ENCODE measurements at places on chromosomes 12 and 14.

GRCh38 chr14:65281991-65282895 lies 130.3 kb upstream of the FUT8 start:
- DNase-seq: no peak

DNA sequence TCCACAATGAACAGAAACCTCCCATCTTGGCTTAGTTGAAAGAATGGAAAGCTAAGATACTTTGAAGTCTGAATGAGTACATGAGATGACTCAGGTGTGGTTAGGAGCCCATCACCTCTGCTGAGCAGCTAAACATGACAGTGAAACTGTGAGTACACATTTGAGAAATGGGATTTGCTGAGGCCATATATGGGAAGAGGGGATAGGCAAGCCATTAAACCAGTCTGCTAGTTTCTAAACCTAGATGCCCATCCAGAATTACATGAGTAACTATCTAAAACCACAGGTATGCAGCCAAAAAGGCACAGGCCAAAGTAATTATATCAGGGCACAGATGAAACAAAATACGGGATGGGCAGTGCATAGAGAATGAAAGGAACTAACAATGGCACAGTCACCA lies 41.2 kb downstream of the NKX2-1 start:
- no peak for DNase-seq

- DNase-seq: no peak
These were observed 2.4 kb downstream of the CBLN3 start for GRCh38 chr14:24426912-24427536.

DNA sequence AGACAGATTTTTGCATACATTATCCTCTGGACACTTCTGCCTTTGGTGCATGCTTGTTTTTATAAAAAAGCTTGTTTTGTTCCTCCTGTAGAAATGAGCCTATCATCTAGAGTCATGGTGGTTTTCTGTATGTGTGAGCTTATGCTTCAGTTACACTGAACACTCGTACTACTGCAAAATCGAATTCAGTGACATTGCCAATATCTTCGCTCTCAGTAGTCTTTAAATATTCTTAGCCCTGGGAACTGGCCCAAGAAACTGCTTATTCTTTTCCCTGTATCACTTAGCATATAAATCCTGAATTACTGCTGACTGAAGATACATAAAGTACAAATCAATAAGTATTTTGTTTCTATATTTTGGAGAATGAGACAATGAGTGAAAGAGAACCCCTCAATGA lies 70.5 kb downstream of the RGS6 start:
- DNase-seq: no peak

- no peak for DNase-seq
These were observed 8.9 kb upstream of the SAV1 start for GRCh38 chr14:50676814-50677516.

DNA sequence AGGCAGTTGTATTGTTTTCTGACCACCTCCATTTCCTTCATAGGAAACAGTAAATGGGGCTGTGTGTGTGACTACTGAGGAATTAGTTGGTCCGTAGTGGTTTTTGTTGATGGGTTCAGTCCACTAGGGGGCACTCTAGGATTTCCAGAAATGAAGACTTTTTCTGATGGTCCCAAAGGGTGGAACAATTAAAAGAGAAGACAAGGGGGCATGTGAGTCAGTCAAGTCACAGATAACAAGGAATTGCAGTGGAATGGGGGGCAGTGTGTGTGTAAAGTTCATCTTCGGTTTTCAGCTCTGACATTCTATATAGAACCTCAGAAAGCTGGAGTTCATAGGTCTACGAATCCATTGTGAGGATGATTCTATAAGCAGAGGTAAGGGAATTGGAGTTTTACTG lies 186.6 kb upstream of the OR4E1 start:
- no peak for DNase-seq

- no peak for DNase-seq
These were observed 256.1 kb downstream of the NAV3 start for GRCh38 chr12:78086553-78087362.

- no peak for DNase-seq
These were observed 446.1 kb upstream of the TMEM132C start for GRCh38 chr12:127820846-127821245.

DNA sequence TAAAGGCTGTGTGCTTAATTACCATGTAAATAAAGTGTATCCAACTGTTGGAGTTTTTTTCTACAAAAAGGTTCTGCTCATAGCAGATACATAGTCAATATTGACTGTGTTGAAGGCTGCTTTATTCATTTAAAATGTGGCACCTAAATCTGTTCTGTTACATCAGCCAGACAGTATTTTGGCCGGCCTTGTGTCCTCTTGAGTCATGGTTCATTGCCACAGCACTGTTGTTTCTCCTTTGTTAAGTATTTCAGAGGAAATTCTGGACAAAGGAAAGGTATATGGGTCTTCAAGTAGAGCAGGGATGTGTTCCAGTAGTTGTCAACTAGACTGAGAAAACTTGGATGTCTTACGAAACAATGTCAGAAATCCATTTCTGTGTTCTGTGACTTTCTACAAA lies 95.5 kb downstream of the SLC38A6 start:
- peak; percentile 67 for DNase-seq

DNA sequence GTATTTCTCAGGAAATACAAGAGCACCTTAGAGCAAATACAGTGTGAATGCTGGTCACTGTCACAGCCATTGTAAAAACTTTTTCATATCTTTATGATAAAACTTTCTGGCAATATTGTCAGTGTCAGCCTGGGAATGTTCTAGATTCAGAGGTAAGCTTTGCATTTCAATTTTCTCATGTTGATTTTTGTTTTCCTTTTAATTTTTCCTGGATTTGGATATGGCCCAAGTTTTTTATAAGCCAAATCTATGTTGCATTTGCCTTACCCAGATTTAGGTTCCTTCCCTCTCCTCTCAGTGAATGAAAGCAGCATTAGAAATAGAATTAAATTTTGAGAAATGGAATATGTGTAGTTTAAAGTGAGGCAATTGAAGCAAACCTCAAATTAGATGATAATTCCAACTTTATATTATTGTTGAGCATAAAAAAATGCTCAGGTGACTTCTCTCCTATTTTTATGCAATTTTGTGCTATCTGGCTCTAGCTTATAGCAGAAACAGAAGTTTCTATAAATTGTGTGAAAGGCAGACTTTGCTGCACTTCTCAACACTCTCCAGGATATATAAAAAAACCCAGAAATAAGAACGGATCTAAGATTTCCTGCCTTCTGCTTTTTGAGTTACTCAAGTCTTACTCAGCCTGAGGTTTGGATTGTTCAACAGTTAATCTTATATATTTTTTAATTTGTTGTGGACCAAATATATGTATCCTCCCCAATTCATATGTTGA lies 368.2 kb upstream of the PRICKLE1 start:
- DNase-seq: no peak

GRCh38 chr14:69153152-69153872 lies 393 bp upstream of the DCAF5 start:
- peak; percentile 94 for DNase-seq

DNA sequence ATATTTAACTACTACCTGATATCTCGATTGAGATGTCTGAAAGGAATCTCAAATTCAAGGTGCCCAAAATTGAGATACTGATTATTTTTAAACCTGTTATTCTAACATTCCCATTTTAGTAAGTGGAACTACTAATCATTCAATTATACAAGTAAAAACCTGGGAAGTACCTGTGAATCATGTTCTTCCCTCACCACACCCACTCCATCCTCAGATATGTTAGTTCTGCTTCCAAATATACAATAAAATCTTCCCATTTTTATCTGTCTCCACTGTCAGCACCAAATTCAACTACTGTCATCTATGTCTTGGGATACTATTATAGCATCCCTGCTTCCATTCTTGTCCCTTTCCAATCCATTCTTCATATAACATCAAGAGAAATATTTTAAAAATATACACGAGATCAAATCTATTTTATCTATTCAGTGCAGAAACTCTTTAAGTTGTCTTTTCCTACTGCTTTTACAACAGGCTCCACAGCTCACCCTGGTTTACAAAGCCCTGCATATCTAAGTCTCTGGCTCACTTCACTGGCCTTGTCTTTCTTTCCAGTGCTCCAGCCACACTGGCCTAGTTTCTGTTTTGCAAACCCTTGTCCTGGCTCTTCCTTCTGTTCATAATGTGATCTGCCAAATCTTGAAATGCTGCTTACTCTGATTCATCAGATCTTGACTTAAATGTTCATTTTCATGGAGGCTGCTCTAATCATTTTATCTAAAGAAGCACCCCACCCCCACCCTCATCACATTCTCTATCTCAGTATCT lies 122.3 kb downstream of the PTPRR start:
- no peak for DNase-seq

DNA sequence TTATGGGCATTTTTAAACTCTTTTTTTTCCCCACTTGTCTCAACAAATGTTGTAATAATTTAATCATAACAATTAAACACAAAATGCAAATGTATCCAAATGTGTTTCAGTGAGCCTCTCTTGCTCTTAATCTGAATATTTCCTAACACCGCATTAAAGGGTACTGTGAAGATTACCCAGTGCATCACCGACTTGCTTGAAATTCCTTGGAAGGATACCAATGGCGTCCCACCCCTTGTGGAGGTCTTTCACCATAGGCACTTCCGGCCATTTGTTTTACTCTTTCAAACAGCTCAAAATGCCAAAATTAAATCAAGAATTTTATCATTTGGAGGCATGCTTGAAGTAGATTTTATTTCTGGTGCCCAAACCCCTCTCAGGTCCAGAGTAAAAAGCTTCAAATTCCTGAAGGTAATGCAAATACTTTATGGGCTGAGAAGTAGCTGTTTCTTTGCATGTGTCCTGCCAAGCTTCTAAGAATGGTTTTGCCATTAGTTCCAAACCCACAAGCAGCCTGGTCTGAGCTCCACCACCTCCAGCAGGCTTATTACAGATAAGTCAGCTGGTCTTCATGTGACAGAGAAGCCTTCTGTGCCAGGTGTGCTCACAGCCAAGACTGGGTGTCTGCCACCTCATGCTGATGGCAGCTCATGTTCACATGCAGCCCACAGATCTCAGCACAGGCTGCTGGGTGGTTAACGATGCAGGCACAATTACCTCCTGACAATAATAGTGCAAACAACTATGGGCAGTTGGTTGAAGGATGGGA lies 16.4 kb upstream of the NUDT4 start:
- peak; percentile 31 for DNase-seq

GRCh38 chr12:107126796-107127481 lies 33.6 kb upstream of the CRY1 start:
- peak; percentile 68 for DNase-seq

GRCh38 chr12:117986705-117987469 lies 18.1 kb upstream of the KSR2 start:
- no peak for DNase-seq

GRCh38 chr12:105906561-105906960 lies 232.2 kb downstream of the NUAK1 start:
- DNase-seq: no peak

DNA sequence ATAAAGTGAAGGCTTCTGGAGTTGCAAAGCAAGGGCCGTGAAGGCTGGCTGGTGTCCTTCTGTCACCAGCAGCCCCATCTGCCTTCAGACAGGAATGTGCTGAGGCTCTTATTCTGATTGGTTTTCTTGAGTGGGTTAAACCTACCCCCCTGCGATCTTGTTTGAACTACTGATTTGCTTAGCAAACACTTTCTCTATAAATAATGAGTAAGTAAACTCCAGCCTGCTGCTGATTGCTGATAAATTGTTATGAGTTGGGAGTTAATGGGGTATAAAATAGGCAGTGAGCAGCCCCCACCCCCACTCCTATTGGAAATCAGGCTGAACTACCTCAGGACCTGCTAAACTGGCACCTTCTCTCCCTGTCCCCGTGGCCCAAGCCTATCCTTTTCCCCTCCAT lies 146.1 kb upstream of the NOS1 start:
- peak; percentile 54 for DNase-seq

GRCh38 chr12:112557951-112558630 lies 139.3 kb downstream of the PTPN11 start:
- DNase-seq: no peak

DNA sequence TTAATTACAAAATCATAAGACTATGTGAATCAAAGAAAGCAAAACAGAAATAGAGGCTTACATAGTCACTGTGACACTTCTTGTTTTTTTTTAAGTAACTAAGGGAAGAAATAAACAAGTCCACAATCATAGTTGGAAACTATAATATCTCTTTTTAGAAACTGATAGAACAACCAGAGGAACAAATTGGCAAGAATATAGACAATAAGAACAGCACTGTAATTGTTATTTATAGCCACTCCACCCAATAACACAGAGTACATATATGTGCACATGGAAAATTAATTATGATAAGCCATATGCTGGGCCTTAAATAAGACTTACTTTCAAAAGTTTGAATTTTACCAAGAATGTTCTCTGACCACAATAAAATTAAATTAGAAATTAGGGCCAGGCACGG lies 101.1 kb downstream of the PLEKHG7 start:
- DNase-seq: no peak

DNA sequence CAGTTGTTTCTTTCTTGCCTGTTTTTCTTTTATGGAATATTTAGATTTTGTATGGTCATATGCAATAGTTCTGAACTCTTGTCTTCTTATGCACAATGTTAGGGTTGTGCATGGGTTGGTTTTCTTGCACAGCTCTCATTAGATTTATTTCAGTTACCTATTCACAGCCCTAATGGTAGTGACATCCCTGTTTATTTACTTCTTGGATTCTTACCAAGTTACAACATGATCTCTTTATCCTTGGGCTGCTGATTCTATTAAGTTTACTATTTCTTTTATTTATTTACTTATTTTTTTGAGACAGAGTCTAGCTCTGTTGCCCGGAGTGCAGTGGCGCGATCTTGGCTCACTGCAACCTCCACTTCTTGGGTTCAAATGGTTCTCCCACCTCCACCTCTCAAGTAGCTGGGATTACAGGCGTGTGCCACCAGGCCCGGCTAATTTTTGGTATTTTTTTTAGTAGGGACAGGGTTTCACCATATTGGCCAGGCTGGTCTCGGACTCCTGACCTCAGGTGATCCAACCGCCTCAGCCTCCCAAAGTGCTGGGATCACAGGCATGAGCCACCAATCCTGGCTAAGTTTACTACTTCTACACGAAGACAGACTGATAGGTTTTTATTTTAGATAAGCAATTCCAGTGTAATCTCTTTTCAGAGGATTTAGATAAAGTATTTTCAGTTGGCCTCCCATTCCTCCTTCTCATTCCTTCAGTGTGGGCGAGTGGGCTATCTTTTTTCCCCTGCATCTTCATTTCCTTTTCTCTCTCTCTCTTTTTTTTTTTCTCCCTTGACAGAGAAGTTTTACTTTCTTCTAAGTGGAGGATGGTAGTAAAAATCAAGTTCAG lies 395.1 kb upstream of the RGS6 start:
- DNase-seq: no peak

GRCh38 chr12:49990273-49990672 lies 17.5 kb downstream of the AQP6 start:
- DNase-seq: no peak

DNA sequence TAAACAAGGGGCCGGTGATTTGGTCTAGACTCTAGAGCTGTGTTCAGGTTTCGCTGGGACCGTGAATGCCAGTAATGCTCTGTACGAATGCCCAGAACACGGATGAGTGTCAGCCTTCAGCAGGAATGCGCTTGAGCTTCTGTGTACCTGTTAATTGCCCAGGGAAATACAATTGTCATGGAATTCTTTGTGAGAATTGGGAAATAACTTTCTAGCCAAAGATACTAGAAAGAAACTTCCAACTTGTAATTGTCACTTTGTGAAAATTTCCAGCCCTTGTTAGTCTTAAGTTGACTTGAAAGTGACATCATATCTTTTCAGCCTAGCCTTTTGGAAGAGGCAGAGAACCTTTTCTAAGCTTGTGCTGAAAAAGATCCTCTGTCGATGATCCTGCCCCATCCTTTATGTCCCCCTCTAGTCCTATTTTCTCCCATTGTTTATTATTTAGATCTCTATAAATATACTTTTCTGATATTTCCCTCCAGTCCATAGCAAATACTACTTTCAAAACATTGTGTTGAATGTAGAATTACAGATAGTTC lies 2.7 kb downstream of the CHST11 start:
- DNase-seq: no peak

GRCh38 chr12:51809193-51809592 lies 39.3 kb downstream of the FIGNL2 start:
- DNase-seq: no peak

Measured in NCI-H2081 (cell line).